ENCODE measurements at places on chromosomes 11 and 22.

DNA sequence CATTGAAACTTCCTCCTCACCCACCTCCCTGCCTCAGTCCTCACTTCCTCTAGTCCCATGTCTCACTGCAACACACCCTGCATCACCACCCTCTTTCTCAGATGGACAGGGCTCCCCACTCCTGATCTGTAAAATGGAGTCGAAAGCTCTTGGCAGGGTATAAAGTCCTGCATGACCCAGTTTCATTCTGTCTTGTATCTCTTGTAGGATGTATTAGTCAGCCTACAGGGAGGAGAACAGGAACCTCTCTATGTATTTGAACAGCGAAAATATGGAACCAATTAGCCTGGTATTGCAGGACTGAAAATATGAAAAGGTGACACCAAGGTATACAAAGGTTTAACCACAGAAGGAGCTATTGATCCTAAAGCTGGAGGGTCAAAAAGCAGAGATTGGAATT lies 156.9 kb upstream of the SNX19 start:
- no peak for DNase-seq

DNA sequence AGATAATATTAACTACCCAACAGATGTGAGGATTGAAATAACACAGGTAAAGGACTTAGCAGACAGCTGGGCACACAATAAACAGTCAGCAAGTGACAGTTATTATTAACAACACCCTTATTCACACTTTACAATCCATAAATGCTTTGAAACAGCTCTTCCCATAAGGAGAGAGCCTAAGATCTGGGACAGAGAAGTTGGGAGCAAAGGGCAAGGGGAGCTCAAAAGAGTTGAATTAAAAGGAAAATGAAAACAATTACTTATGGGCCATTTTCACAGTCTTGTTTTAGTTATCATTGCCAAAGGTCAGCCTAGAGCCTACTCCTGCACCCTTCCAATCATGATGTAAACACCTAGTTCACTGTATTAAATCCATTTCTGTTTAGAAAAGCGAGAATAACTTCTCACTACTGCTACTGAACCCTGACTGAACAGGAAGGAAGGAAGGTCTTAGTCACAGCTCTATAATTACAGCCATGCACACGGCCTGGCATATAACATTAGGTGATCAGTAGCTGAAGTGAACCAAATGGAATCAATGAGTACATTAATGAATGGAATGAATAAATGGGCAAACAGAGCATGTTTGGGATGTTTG lies 111.3 kb downstream of the PLEKHA7 start:
- DNase-seq = peak; percentile 63

- DNase-seq = no peak
Measured at GRCh38 chr11:126408496-126408895, 53.0 kb downstream of the ST3GAL4 start.

- DNase-seq = no peak
Measured at GRCh38 chr11:24833573-24833972, 336.7 kb downstream of the LUZP2 start.

DNA sequence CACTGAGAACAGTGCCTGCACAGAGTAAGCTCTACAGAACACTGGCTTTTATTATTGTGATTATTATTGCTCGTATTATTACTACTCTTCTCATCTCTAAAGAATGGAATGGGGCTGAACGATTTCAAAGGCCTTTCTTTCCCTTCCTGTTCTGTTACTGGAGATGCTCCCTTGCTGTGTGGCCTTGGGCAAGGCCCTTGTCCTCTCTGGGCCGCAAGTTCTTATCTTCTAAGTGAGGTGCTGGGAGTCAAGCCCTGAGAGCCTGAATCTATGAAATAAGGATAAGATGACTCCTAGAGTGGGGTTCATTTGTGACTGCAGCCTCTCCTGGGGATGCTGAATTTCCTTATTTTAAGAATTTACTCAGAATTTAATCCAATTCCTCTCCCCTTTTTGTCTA lies 113.5 kb downstream of the FBXO7 start:
- DNase-seq = no peak

DNA sequence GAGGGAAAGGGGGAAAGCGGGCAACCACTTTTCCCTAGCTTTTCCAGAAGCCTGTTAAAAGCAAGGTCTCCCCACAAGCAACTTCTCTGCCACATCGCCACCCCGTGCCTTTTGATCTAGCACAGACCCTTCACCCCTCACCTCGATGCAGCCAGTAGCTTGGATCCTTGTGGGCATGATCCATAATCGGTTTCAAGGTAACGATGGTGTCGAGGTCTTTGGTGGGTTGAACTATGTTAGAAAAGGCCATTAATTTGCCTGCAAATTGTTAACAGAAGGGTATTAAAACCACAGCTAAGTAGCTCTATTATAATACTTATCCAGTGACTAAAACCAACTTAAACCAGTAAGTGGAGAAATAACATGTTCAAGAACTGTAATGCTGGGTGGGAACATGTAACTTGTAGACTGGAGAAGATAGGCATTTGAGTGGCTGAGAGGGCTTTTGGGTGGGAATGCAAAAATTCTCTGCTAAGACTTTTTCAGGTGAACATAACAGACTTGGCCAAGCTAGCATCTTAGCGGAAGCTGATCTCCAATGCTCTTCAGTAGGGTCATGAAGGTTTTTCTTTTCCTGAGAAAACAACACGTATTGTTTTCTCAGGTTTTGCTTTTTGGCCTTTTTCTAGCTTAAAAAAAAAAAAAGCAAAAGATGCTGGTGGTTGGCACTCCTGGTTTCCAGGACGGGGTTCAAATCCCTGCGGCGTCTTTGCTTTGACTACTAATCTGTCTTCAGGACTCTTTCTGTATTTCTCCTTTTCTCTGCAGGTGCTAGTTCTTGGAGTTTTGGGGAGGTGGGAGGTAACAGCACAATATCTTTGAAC lies 6.8 kb downstream of the MALAT1 start:
- DNase-seq = no peak

DNA sequence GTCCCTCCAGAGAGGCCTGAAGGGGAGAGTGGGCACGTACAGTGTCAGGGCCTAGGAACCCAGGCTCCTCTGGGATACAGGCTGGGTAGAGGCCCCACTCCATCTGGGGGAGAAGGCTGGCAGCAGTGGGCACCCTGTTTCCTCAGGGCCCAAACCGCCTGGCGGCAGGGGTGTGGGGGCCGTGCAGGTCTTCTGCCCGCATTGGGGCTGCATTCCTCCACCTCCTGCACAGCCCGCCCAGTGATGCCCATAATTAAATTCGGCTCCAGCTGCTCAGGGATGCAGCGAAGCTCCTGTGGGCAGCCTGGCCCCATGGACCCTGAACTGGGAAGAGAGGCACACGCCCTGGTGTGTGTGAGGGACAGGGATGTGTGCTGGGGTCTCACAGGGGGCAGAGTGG lies 35.4 kb downstream of the KCNQ1OT1 start:
- DNase-seq = no peak

DNA sequence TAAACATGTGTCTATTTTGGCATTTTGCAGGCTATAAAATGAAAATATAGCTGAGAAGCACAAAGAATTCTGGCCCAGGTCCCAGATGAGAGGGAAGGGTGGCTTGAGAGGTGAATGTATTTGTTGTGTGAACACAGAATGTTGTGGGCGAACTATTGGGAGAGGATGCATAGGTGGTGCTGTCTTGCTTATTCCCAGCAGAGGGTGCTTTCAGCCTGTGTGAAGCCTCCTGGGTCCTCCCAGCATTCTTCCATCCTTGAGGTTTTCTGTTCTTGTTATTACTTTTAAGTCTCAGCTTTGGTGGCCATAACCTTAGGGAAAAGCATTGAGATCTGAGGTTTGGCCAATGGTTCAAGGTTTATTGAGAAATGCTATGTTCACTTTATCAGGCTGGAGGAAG lies 108.7 kb upstream of the SNX19 start:
- no peak for DNase-seq

DNA sequence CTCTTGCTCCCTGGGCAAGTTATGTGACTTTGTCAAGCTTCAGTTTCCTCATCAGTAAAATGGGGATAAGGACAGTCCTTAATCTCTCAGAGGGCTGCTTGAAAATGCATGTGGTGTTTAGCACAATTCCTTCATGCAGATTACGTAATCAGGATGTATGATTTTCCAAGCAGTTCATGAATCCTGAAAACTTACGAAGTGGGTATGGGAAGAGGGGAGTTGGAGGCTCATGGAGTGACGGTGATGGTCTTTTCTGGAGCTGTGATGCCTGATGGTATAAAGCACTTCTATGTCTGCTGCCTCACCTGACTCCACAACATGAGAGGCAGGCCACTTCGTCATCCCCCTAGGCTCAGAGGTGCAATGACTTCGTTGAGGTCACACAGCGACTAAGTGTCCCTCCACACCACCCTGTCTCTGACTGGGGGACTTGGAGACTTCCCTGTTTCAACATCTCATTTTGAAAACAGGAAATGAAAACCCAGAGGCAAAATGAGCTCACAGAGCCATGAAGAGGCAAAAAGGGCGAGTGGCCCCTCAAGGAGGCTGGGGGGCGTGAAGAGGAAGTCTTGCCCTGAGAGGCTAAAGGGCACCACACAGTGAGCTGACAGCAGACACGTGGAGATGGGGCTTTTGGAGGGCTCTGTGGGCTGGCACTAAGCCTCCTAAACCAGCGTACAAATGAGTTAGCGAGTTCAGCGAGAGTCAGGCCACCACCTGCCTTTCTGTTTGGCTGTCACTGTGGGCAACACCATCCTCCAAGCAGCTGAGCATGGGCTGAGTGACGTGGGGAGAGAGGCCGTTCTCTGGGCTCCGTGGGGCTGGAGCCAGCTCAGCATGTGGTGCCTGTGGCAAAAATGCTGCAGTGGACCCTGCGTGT lies 10.1 kb downstream of the MCM5 start:
- DNase-seq = peak; percentile 40

DNA sequence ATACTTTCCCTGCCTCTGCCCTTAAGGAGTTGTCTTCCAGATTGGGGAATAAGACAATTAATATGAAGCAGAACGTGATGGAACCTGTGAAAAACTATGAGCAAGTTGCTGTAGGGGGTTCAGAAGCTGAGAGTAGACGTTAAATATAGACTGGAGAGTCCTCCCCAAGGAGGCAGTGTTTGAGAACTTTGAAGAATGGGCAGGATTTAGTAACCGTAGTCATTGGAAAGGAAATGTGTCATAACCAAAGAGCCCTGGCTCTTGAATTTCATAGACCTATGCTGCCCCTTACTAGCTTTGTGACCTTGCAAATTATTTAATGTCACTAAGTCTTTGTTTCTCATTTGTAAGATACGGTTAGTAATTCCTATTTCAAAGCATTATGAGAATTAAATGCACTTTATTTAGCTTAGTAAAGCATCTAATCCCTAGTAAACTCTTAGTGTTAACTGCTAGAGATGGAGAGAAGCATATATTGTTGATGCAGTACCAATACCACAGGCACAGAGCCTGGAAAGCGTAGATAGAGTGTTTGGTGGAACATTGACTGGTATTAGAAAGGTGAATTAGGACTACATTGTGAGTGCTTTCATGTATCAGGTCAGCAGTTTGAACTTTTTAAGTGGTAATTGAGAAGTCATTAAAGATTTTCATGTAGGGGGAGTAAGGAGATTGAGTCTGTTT lies 54.1 kb downstream of the MCAM start:
- DNase-seq = no peak

- DNase-seq = no peak
Measured at GRCh38 chr11:35822815-35823495, 120.9 kb upstream of the LDLRAD3 start.

DNA sequence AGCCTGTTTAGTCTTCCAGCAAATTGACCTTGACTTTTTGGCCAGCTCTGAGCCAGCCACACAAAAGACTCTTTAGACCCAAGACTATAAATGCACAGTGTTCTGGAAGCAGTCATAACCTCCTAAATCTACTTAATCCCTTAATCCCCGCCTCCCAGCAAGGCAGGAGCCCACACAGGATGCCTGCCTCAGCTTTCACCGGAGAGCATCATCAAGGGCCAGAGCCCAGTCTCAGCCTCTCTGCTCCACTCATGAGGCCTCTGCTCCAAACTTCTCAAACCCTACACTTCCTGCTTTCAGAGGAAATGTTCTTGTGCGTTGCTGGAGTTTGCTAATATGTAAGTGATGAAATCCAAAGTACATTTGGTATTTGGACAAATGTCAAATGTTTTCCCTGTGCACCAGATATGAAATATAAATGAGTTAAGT lies 57.9 kb upstream of the FSHB start:
- no peak for DNase-seq

DNA sequence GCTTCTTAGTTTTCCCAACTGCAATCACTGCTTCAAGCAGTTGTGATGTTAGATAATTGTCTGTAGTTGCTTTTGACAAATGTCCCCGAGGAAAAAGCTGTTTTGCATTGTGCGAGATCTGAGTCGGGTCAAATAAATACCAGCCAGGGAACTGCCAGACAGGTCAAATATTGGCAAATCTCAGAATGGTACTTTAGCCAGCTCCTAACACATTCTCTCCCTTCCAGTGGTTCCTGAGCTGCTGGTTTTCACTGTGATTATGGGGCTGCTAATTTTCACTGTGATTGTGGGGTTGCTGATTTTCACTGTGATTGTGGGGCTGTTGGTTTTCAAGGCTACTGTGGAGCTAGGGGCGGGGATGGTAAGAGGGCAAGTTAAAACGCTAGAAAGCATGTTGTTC lies 14.3 kb downstream of the RASSF10 start:
- no peak for DNase-seq

DNA sequence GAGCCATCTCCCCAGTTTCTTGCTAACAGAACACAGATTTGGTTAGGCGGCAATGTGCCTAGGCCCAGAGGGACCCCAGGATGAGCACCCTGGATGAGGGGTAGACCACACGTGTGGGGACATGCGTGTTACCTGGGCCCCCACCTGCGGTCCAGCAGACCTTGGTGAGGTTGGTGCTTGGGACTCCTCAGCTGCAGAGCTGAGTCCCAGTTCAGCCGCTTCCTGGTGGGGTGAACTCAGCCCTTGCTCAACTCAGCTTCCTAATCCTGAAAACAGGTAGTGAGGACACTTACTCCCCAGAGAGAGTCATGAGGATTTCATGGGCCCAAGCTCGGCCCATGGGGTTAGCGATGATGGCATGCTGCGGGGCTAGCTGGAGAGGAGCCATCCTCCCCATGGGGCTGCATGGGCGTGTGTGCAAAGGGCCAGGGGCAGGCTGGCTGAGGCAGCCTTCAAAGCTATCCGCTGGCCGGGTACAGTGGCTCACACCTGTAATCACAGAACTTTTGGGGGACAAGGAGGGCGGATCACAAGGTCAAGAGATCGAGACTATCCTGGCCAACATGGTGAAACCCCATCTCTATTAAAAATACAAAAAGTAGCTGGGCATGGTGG lies 46.9 kb upstream of the SHISAL1 start:
- DNase-seq = no peak

DNA sequence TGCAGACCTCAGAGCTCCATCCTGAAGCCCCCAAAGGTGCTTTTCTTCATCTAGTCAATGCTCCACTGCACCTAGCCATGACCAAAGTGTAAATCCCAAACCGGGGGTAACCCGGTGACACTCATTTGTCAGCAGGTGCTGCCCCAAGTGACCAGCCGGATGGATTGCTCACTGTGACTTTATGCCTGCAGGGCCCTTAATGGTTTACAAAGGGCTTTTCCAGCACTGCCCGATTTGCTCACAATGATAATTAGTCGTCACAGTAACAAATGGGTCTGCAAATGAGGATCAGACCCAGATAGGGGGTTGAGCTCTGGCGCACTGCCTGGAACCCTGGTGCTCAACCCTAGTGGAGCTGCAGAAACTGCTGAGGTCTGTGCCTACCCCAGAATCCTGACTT lies 45.7 kb upstream of the CD5 start:
- DNase-seq = no peak

All from bone marrow (tissue), 2 donors.